ENCODE measurements at places on chromosomes 3 and 15.

DNA sequence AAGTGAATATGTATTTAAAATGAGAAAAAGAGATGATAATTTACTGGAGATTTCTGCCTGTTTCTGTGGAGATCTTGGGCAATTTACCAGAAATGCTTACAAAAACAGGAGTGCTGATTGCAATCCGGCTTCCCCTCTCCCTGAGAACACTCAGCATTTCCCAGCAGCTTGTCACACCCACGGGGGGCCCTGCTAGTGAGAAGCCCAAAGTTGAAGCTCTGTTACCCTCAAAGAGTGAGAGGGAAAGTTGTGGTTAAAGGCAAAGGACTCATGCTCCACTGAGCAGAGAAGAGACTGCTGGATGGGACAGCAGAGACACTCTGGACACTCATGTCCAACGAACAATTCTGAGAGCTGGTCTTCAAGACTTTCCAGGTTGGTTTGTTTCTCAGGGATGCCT is 2.9 kb downstream of the MCTP2 start:
- DNase-seq = no peak

GRCh38 chr15:55372701-55373440 is 35.3 kb downstream of the CCPG1 start:
- no peak for DNase-seq

DNA sequence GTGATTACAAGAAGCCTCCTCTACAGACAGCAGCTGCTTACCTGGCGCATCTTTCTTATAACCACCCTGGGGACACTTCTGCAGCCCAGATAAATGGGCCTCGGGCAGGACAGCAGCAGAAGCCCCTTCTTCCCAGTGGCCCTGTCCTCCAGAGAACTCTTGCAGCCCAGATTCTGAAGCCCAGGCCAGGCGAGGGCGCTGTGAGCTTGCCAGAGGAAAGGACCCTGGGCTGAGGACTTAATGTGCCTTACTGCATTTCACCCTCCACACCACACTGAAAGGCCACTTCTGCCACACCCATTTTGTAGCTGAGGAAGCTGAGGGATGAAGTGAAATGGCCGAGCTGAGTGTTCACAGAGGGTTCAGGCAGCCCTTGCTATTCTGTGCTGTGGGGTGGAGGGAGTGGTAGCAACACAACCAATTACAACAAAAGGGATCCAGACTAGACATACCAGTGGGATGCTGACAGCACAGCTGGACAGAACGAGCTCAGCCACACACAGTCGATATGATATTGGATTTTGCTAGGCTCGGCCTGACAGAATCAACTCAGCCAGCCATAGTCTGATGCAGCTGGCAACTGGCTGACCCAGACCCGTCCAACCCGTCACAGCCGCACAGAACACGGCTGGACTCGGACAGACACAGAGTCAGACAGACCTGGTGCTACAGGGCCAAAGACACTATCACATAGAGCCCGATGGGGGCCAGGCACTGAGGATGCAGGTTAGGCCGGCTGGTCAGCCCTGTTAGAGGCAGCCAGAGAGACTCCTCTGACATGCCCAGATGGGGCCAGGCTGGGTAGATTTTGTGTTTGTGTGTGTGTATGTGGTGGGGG is 7.3 kb downstream of the ACOX2 start:
- no peak for DNase-seq

DNA sequence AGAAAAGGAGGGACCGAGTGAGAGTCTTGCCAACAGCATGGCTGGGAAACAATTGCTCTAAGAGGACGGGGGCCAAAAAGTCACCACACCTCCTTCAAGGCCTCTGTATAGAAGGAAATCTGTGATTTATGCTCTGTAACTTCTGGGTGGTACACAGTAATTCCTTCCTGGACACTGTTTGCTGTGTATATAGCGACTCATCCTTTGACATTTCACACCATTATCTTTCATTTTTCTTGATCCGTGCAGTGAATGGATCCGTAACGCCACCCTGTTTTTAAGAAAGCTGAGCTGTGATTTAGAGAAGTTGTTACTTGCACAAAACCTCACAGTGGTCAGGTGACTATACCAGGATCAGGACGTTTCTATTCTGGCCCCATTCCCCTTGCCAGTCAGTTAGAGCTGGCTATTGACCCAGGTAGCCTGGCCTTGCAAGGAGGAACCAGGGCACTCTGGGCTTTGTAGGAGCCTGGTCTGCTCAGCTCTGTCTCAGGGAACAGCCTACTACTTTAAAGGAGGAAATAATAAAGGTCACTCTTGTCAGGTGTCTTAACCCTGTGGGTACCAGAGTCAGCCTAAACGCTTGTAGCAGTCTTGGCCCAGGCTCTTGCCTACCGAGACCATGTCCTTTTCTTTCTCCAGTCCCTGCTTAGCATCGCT is 86.5 kb upstream of the MYZAP start:
- no peak for DNase-seq

DNA sequence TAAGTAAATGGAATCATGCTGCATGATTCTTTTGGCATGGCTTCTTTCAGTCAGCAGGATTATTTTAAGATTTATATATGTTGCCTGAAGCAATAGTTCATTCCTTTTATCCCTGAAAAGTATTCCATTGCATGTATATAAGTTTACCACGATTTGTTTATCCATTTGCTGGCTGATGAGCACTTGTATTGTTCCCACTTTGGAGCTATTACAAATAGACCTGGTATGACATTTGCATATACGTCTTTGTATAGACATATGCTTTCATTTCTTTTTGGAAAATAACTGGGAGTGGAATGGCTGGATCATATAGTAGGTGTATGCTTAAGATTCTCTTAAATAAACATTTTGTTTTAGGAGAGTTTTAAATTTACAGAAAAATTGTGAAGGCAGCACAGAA is 79.3 kb upstream of the CBLB start:
- no peak for DNase-seq

GRCh38 chr3:112629425-112629824 is 11.5 kb downstream of the CCDC80 start:
- peak; percentile 80 for DNase-seq

DNA sequence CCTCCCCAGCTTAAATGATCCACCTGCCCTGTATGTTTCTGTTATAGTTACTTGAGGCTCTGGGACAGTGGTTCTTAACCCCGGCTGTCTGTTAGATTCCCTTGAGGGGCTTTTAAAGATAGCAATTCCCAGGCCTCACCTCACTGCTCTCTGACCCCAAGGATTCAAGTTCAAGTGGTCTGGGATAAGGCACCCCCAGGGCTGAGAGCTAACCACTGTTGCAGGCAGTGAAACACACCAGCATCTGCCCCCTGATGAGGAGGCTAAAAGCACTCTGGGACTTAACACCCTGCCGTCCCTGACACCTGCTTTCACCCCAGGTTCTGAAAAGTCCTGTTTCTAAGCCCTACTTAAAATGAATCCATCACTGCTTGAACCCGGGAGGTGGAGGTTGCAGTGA is 103.7 kb downstream of the LRRK1 start:
- DNase-seq = no peak

- DNase-seq = no peak
Observed at GRCh38 chr15:58520464-58520863, 88.7 kb downstream of the LIPC start.

- DNase-seq = no peak
Observed at GRCh38 chr3:143410259-143410658, 290.7 kb downstream of the CHST2 start.

DNA sequence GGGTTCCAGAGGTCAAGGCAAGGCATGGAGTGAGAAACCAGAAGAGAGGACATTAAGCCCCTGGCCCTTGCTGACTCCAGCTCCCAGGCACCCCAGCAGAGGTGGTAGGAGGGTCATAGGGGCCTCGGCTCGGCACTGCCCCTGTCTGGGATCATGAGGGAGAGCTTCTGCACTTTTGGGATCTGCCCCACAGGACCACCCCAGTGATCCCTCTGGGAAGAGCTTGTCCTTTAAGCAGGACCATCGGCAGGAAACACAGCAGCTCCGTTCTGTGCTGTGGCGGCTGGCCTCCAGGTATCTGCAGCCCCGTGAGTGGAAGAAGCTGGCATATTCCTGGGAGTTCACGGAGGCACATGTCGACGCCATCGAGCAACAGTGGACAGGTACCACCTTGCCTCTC is 35.5 kb downstream of the ANKDD1A start:
- no peak for DNase-seq

GRCh38 chr3:195236801-195237570 is 34.0 kb downstream of the XXYLT1 start:
- no peak for DNase-seq

DNA sequence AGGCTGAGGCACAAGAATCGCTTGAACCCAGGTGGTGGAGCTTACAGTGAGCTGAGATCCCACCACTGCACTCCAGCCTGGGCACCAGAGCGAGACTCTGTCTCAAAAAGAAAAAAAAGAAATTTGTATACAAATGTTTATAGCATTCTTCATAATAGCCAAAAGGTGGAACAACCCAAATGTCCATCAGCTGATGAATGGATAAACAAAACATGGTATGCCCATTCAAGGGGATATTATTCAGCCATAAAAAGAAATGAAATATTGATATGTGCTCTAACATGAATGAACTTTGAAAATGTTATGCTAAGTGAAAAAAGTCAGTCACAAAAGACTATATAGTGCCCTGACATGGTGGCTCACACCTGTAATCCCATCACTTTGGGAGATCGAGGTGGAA is 11.4 kb downstream of the LHFPL4 start:
- no peak for DNase-seq

- no peak for DNase-seq
Observed at GRCh38 chr15:70301396-70301795, 203.7 kb upstream of the TLE3 start.

GRCh38 chr3:128274837-128275236 is 121.6 kb downstream of the EEFSEC start:
- no peak for DNase-seq

DNA sequence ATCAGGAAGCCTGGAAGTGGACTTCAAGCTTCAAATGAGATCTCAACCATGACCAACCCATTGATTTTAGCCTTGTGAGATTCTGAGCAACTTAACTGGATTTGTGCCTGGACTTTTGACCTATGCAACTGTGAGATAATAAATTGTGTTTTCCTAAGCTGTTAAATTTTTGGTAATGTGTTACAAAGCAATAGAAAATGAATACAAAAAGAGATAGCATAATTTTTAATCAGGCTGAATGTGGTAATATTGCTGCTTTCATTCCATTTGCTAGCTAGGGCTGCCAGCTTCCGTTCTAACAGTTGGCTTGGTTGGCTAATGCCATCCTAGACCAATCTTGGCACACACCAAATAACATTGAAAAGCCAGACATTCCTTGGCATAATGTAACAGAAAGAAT is 12.2 kb downstream of the PROS1 start:
- peak; percentile 6 for DNase-seq

DNA sequence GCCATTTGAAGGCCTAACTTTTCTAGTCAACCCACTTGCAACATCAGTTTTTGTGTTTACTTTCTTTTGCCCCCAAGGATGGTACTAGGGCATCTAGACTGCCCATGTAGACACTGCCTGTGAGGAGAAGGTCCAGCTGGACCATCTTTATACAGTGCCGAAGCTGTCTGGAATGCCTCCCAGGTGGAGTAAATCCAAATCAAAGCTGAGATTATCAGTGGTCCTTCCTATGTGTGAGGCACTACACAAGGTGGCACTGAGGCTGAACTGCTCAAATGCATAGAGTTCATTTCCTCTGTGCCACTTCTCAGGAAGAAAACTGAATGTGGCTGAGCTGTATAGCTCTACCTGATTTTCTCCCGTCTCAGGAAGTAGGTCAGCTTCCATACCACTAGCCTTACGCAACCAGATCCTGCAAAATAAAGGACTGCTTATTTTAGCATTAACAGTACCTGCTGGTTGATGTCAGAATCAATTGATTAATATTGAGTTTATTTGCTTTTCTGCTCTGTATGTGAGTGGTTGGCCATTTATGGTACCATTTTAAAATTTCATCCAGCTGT is 106.1 kb downstream of the GHSR start:
- DNase-seq = no peak

- no peak for DNase-seq
Observed at GRCh38 chr3:39184081-39184967, 8.1 kb downstream of the XIRP1 start.

- DNase-seq = no peak
Observed at GRCh38 chr3:67048715-67049074, 50.6 kb downstream of the KBTBD8 start.

GRCh38 chr15:43190178-43190577 is 5.0 kb downstream of the CCNDBP1 start:
- DNase-seq = no peak

DNA sequence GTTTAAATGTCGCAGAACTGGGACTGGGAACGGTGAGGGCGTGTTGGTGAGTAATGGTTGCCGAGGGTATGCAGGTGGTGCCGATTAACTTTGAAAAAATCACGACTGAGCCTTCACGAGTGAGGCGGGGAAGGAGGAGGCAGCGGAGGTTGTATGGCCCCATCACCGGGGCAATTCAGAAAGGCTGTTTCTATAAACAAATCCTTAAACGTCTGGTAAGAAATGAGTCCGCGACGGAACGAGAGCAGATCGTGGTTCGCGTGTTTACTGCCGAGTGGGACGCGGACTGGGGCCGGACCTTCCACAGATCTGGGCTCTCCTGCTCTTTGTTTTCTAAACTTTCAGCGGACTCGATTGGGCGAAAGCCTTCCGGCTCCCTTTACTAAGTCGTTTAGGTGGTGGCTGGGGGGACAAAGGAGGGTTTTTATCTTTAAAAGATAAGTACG is 2.7 kb downstream of the IGF1R start:
- no peak for DNase-seq

DNA sequence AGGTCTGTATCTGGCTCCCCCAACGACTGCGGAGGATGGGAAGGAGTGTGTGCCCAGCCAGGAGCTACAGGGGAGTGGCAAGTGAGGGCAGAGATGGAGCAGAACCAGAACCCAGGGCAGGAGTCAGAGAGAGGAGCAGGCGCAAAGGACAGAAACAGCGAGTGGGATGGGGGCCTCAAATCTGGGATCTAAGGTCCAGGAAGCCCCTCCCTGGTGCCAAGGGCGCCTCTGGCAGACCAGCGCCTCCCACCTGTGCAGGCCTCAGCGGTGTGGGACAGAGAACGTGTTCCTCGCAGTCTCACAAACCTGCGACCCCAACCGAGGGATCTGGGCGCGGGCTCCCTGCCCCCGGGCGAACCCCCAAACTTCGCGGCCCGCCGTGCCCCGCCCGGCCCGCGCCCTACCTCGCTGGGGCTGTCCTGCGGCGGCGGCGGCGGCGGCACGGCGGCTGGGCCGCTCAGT is 301 bp downstream of the PCBP4 start:
- no peak for DNase-seq

GRCh38 chr15:60351066-60351465 is 46.7 kb downstream of the ANXA2 start:
- DNase-seq = no peak

All from spinal cord (tissue), 10 donors.